ENCODE measurements at places on chromosomes 3 and 15.

- no peak for DNase-seq
Measured at GRCh38 chr15:71237456-71238188, 122.4 kb downstream of the THSD4 start.

- DNase-seq: no peak
Measured at GRCh38 chr15:27897481-27897880, 201.6 kb downstream of the OCA2 start.

- no peak for DNase-seq
Measured at GRCh38 chr15:77415450-77416147, 4.3 kb downstream of the PEAK1 start.

DNA sequence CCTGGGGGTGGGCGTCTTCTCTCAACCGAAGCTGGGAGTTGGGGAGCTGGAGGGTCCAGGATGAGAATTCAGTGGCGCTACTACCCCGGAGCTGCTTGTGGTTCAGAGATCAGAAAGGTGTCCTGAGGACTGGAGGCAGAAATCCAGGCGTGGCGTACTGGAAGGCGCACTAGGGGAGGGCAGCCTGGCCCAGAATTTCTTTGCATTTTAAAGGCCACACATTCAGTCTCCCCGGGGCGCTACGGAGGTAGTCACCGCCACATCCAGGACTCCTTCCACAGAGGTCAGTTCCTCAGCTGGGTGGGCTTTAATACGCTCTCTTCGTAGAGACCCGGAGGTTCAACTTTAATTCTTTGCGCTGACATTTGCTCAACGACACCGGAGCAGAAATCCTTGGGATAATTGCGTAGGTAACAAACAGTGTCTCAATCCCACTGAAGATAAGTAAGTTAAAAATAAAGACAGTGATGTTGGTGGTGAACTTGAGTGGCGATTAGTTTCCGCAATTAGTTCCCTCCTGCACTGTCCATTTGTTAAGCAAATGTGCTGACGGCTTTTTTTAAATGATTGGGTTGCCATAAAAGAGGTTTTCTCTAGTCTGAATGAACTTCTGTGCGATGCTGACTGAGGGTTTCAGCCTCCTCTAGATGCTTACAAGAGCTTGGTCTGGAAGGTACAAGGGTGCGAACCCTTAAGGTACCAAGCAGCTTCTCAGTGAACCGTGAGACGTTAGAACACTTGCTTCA is 535 bp downstream of the MCTP2 start:
- DNase-seq: no peak

DNA sequence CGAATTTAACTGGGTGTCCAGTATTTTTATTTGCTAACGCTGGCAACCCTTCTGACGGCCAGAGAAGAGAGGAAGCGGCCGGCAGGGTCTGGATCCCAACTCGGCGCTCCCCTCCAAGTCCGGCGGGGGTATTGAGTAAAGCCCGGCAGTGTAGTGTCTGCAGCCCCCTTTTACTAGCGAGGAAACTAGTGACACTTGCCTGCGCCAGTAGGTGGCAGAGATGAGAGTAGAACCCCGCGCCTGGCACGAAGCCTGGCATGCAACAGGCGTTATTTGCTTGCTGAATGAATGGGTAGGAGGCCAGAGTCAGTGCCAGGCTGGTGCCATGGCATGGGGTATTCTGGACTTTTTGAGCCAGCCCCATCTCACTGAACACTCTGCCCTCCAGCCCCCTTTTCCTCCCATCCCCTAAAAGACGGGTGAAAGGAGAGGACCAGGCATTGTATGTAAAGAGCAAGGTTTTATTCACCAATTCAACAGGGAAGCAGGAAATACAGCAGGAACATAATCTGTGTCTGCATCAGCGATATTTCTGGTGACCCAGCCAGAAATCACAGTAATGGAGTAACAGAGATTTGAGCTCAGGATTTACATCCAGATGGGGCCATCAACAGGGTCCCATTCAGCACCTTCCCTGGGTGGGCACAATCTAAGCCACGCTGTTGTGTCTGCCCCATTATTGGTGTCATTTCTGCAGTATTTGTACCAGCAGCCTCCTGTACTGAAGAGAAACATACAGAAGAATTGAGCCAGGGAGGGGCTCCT is 788 bp upstream of the WDR73 start:
- DNase-seq: peak; percentile 31

GRCh38 chr15:37517191-37517895 is 417.0 kb upstream of the MEIS2 start:
- no peak for DNase-seq

DNA sequence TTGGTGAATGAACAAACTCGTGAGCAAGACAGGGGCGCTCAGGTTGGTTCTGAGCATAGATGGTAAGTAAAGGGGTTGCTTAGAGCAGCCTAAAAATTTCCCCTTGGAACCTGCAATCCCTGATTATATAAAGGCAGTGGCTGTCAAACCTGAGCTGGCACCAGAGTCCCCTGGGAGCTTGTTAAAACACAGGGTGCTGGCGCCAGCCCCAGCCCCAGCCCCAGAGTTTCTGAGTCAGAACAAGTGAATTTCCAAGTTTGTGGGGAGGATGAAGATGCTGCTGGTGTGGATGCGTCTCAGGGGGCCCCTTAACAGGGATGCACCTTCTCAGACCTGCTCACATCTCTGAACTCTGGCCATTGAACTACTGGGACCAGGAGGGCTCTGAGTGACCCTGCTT is 48.2 kb downstream of the FEM1B start:
- no peak for DNase-seq

DNA sequence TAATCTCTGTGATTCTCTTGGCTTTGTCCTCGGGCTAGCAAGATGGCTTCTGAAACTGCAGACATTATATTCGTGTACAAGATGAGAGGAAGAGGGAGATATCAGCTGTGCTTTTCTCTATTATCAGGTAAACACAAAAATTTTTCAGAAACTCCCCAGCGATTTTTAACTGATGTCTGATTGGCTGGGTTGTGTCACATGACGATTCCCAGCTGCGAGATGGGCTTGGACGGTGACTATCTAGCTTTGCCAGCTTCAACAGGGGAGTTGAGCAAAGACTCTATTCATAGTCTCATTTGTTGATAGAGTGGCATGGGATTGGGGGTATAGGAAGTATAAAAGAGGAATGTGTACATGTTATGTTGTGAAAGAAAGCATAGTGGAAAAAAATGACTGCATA is 248.8 kb upstream of the AZI2 start:
- no peak for DNase-seq

- DNase-seq: no peak
Measured at GRCh38 chr15:39403640-39404117, 177.2 kb upstream of the THBS1 start.
